ENCODE measurements at places on chromosomes 6 and 20.

DNA sequence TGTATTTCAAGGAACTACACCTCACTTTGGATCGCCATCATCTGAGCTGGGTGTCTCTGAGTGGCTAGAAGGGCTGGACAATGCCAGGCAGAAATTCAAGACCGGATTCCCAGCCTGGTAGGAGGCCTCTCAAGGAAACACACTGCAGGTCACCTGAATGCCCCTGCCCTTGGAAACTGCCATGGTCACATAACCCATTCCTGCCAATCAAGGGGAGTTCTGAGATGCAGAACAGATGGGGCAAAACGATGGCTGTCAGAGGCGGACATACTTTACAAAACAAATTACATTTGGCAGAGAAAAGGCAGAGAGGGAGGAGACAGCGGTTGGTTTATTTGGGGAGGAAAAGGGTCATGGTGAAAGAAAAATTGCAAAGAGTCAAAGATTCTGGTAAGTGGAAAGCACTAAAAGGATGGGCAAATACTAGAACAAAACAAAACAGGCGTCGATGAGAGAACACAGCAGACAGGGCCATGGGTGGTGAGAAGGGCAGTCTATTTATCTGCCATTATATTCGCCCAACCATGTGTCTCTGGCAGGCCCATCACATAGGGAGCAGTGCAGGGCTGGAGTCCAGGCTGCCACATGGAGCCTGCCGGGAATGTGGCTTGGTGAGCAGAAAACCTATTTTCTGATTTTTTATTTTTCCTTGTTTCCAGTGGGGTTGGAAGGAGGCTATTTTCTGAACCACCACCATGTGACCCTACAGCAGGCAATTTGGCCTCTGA is 13.5 kb downstream of the BEND3 start:
- no peak for DNase-seq

DNA sequence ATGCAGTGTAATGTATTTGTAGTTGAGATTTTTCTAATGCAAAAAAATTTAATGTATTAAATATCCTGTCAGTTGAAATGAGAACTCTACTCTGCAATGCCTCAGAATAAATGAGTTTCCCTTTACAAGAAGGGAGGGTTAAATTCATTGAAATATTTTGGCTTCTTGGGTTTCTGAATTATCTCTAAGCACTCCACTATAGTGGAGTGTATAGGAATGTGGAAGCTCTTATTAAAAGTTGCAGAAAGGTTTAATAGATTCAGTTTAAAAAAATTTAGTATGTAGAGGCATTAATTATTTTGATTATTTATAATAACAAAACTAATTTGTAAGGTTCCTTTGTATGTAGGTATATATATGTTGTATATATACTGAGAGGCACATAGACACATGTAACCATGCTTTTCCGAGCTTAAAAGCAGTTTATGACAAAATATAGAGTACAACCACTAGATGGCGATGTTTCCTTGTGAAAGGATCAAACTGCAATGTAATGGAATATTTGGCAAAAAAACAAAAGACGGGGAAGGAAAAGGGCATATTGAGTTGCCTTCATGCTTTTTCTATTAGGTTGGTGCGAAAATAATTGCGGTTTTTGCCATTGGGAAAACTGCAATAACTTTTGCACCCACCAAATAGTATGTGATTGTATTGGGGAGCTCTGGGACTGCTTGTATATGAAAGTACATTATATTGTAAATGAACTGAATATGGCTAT is 144.2 kb downstream of the MYO6 start:
- no peak for DNase-seq

DNA sequence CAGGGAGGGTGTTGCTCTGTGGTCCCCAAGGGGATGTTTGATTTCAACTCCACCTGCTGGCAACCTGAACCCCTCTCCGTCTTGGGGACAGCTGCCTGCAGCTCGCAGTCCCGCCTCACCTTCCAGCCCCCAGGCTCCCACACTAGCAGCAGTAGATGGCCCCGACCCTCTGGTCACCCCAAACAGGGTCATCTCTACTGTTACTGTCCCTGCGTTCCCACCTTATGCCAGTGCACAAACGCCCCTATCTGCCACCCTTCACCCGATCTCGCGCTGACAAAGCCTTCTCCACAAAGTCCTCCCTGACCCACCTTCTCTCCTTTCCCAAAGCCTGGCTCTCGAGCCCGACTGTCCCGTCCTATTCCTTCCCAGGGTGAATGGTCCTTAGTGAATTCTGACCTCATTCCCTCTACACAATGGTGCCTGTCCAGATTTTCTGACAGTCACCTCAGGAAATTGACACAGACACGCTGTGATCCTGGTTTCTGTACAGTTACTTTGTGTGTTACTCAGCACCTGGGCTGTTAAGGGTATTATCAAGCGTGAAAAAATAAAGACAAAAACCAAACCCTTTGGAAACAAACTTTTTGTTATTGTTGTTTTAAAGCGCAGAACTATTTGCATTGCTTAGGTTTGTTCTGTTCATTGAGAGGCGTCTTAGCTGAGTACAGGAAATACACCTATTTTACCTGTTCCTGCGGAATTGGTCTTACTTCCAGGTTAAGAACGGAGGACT is 728 bp downstream of the FUT9 start:
- DNase-seq, result no peak

GRCh38 chr20:42775037-42775436 is 414.7 kb downstream of the PTPRT start:
- DNase-seq, result no peak

- no peak for DNase-seq
These were observed 59.8 kb upstream of the SYNJ2 start for GRCh38 chr6:157921685-157922367.
